NCI-H2107 (cell line): ENCODE measurements at places on chromosomes 13 and 19.

DNA sequence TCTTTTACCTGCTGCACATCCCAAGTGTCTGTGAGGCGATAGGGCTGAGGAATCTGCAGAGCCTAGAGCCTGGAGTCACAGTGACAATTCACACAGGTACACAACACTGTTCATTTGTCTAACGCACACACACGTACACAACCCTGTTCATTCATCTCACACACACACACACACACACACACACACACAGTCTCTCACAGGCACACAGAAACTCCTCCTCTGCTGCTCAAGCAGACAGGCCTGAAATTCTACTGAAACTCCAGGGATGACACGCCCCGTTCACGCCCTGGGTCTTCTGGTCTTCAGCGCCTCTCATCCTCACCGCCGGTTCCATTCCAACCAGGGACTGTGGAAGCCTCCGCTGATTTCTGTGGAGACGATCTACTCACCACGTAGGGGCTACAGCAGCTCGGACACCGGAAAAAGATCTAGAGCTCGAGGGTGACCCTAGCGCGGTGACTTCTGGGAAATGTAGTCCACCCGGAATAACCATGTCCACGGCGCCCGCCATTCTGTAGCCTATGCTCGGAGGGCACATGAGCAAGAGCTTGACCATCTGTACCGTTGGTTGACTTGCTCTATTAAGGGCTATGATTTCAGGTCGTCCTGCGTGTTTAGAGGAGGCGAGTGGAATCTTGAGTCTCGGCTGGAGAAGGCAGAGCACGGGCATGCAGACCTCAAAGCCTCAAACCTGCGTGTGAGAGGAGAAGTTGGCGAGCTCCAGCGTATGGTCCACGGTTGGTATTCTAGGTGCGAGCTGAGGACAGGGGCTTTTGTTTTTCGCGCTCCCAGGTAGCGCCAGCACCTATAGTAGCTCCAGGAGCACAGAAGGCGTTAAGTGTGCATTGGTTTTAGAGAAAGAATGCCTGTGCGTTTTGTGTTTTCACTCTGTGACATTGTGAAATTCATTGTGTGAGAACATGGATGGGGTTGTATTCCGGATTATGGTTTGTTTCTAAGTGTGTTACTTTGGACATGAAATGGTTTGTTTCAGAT, 33.4 kb downstream of the ZNF45 start:
- DNase-seq, result no peak

DNA sequence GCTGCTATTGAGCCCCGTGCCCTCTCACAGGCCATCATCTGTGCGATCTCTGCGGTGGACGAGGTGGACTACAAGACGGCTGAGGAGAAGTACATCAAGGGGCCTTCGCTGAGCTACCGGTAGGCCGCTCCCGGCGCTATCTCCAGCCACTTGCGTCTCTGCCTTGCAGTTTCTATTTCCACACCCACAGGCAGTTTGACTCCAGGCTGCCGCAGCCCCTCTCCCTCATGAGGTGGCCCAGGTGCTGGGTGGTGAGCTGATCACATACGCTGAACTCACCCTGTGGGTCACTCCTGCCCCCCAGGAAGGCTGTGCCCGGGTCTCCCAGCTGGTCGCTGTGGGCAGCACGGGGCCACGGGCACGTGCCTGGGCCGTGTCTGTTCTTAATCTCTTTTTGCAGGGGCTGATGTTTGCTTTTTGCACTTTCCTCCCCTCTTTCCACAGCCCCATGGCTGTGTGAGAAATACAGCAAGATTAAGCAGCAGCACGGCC, 10.6 kb upstream of the NDUFS7 start:
- no peak for DNase-seq

DNA sequence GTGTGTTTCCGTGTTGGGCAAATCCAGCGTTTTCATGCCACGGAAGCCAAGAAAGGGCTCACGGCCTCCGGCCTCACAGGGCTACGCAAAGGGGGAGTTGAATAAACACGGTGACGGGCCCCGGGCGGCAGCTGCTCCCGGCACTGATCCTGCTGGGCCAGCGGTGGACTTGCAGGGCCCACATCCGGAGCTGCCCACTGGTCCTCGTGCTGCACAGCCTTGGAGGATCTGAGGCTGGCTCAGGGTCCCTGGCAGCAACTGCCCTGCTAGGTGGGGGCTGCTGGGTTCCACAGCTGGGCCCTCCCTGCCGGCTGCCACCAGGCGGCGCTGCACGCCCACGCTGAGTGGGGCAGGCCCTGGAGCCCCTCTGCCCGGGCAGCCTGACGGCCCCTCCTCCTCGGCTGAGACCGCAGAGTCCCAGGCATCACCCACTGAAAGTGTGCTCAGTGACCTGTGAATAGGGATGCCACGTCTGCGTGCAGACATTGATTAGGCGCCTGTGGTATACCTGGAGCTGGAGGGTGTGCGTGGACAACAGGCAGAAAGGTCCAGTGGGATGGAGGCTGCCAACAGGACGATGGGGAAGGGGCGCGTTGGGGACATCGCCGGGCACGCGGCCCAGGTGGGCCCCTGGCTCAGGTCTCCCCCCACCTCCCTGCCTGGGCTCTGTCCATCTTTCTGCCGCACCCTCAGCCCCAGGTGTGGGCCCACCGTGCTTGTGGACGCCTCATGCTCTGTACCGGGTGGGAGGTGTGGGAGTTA, 5.3 kb upstream of the HCN2 start:
- no peak for DNase-seq

GRCh38 chr13:34161931-34162543, 344.1 kb downstream of the RFC3 start:
- DNase-seq, result no peak

DNA sequence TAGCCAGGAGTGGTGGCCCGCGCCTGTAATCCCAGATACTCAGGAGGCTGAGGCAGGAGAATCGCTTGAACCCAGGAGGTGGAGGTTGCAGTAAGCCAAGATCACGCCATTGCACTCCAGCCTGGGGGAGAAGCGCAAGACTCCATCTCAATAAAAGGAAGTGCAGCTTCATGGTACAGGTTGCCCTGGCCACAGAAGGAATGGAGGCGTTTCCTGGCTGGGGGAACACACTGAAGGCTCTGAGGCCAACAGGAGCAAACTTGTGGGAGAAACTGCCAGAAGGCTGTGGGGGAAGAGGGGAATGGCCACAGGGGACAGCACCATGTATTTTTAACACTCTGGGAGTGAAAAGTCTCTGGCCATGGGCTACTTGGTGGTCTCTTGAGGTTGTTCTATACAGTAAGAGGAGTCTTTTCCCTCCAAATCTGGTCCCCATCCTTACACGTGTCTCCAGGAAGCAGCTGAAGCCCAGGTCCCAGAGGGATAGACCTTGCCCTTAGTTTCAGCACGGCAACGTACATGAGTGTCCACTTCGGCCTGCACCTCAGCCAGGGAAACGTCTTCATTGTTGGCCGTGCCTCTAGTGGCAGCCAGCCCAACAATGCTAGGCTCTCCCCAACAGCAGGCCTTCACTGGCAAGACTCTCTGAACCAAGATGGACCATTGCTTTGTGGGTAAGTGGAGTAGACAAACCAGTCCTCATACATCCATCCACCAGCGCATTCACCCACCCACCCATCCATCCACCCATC, 7.4 kb downstream of the MICOS13 start:
- DNase-seq, result no peak

DNA sequence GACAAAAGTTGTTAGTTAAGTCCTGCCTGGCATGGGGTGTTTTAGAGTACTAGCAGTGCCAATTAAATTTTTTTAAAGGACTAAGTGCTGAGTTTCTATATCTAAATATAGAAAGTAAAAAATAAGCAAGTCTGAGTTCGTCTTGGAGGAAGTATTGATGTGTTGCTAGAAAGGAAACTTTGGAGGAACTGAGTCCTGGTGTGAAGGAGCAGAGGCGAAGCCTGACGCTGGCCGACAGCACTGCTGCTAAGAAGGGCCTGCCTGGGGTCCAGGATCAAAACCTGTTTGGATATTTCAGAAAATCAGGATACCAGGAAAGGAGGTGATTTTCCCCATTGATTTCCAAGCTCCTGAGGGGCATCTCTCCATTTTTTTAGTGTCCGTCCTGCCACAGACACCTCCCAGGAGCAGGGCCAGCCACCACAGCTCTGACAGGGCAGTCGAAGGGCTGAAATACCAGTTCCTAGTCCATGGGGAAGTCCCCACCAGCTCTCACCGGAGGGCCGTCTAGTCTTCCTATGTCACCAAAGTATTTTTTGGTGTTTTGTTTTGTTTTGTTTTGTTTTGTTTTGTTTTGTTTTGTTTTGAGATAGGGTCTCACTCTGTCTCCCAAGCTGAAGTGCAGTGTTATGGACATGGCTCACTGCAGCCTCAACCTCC, 38.2 kb upstream of the NPAS1 start:
- DNase-seq, result no peak

DNA sequence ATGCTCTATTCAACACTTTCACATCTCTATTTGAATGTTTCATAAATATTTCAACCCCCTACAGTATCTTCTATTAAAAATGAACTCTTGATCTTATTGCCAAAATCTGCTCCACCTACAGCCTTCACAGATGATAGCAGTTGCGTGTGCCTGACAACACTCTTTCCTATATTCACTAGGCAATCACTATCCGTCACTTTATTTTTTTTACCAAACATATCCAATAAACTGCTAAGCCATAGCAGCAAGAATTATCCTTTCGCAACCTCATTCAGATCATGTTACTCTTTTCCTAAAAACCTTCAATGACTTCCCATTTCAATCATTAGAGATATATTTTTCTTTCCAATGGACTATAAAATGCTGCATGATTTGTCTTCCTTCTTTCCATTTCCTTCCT, 629.8 kb upstream of the PCDH9 start:
- no peak for DNase-seq

DNA sequence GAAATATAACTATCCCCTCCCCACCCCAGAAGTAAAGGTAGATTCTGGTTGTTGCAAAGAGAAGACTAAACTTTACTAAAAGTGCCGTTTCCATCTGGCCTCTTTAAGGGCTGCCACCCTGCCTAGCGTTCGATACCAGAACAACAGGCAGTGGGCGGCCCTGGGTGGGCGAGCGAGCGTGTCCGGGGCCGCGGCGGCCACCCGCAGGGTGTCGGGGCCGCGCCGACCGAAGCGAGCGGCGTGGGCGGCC, 2.6 kb downstream of the FGF9 start:
- DNase-seq, result no peak

DNA sequence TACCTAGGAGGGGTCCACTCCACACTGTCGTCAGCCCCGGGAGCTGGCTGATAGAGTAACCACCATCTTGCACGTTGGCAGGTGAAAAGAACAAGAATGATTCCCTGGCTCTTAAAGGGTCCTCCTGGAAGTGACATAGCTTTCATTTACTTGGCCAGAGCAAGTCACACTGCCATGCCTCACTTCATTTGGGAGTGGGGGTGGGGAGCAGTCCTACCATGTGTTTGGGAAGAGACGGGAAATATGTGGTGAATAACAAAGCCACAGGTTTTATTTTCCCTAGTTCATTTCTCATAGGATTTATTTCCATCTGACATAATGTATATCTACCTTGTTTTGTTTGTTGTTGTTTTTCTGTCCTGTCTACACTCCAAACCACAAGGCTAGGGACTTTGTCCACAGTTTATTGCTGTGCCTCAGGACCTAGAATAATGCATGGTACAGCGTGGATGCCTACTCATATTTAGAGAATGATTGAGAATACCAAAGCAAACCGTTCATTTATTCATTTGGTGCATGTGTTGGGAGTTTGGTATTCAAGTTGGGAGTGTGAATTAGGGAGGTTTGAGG, 26.8 kb downstream of the UBAC2 start:
- no peak for DNase-seq

GRCh38 chr13:20422362-20422761, 103.3 kb downstream of the CRYL1 start:
- no peak for DNase-seq

- no peak for DNase-seq
Observed at GRCh38 chr13:114268344-114269280, 12.8 kb upstream of the UPF3A start.

DNA sequence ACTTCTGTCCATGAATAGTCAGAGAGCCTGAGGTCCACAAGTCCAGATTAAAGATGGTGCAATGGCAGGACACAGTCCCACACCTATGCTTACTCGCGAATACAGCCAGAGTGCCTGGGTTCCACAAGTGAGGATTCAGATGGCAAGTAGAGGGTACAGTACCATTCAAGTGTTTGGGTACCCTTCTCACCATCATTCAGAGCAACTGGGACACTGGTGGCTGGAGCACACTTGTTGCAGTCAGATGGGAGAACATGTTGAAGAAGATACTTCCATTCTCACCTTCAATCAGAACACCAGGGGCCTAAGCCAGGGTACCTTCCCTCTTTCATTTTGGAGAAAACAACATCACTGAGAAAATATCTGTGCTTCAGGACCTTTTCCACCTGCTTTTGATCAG, 43.7 kb upstream of the ZNF599 start:
- no peak for DNase-seq

GRCh38 chr19:39199025-39199424, 2.3 kb downstream of the NCCRP1 start:
- no peak for DNase-seq

GRCh38 chr13:46668302-46668720, 115.3 kb downstream of the LRCH1 start:
- DNase-seq, result no peak

- DNase-seq, result no peak
Observed at GRCh38 chr19:3536429-3537100, 2.4 kb upstream of the TEKTIP1 start.

DNA sequence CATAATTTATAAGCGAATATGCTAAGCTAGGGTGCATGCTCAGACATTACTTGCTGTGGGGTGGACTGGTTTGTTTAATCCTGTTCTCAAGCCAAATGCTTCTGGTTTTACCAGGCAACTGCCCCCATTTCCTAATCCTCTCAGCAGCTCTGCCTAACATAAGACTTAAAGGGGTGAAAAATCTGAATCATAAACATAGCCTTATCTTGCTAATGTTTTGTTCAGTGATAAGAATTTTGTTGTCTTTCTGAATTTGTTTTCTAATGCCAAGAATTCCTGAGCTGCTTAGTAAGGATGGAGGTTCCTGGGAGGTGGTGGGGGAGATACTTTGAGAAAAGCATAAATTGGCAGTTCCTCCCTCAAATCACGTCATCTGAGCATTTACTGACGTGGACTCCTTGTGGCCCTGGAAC, 42.7 kb downstream of the ING1 start:
- DNase-seq, result no peak

DNA sequence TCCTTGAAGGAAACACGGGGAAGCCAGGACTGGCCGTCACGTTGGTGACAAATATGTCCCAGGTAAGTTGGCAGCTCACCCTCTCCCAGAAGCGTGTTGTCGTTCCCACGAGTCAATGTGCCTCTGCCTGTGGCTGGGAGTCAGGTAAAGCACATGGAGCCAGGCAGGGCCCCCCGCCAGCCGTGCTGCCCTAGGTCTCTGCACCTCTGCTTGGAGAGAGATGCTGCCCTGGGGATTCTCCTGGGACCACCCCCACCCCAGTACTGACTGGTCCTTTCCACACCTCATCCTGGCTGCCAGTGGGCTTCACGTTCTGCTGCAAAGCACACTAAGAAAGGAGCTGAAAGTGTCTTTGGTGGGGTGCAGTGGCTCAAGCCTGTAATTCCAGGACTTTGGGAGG, 9.9 kb downstream of the ZNF114 start:
- DNase-seq, result no peak

- DNase-seq, result no peak
Observed at GRCh38 chr19:15173746-15174404, 26.9 kb downstream of the NOTCH3 start.
